ENCODE measurements at places on chromosomes 4 and X.

GRCh38 chrX:140983730-140984129, 18.7 kb upstream of the SPANXB1 start:
- no peaks in the 10 kb centered on the region for H3K4me1 ChIP-seq
- no peaks in the 10 kb centered on the region for H3K36me3 ChIP-seq
- no peaks in the 10 kb centered on the region for H3K27me3 ChIP-seq
- no peak for DNase-seq

DNA sequence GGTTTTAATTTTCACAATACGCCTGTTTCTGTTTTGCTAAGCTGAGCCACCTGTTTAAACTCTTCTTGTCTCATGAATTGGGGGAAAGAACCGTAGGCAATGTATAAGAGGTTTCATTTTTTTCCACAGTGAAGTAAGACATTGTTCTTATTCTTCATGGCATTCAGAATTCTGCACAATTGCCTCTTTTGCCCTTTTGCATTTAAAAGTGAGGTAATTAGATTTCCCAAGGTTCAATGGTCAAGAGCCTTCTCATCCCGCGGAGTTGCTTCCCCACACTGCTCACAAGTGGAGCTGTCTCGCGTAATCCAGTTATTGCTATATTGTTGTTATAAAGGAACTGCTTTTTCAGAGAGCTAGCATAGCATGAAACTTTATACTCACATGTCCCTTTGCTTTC, 90.9 kb upstream of the SPRY1 start:
- no peak for DNase-seq
- no peak overlapping the region for H3K27ac ChIP-seq
- H3K36me3 ChIP-seq: no peaks in the 10 kb centered on the region
- no peaks in the 10 kb centered on the region for H3K27me3 ChIP-seq
- no peaks in the 10 kb centered on the region for H3K4me1 ChIP-seq
- no peak overlapping the region for H3K4me3 ChIP-seq

GRCh38 chr4:106048250-106048971, 153.1 kb downstream of the NPNT start:
- H3K27me3 ChIP-seq: no peaks in the 10 kb centered on the region
- H3K36me3 ChIP-seq: no peaks in the 10 kb centered on the region
- peaks cover 12% of the 10 kb centered on the region for H3K4me1 ChIP-seq
- no peak for DNase-seq
- H3K4me3 ChIP-seq: no peak overlapping the region

- no peak overlapping the region for H3K27ac ChIP-seq
- no peak overlapping the region for H3K4me3 ChIP-seq
- no peaks in the 10 kb centered on the region for H3K36me3 ChIP-seq
- no peaks in the 10 kb centered on the region for H3K4me1 ChIP-seq
These were observed 41.1 kb upstream of the PPARGC1A start for GRCh38 chr4:23930750-23931488.

DNA sequence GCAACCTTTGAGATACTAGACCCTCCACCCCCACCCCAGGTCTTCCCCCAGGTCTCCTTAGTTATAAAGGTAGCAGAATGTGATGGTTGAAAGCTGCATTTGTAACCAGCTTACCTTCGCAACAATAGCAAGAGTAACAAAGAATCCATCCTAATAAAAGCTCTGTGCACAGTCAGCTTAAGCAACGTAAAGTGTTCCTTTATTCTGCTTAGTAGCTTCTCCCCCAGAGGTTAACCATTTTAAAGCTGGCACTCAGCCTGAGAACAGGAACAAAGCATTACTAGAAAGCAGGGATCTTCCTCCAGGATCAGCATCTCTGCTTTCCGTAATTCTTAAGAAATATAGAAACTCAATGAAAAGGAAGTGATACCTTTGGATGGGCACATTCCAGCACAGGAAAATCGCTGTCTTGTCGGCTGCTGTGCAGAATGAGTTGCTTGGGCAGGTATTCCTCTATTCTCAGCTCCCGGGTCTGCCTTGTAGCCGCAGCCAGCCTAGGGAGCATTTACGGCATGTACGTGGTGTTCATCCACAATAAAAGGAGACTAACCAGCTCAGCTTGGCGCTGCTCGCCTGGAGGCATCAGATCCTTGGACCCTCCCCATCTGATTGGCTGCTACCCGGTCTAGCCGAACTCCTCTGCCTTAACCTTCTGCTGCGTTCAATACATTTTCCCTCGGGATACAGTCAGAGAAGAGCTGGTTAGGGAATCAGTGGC, 113.0 kb upstream of the TLR3 start:
- no peak for DNase-seq
- peak overlapping the region; percentile 19 for H3K4me3 ChIP-seq
- no peaks in the 10 kb centered on the region for H3K36me3 ChIP-seq
- H3K4me1 ChIP-seq: no peaks in the 10 kb centered on the region

GRCh38 chr4:30294295-30294694, 425.9 kb upstream of the PCDH7 start:
- no peak overlapping the region for H3K4me3 ChIP-seq
- H3K27ac ChIP-seq: no peak overlapping the region
- H3K36me3 ChIP-seq: no peaks in the 10 kb centered on the region
- no peaks in the 10 kb centered on the region for H3K27me3 ChIP-seq
- DNase-seq: no peak

- H3K36me3 ChIP-seq: no peaks in the 10 kb centered on the region
- no peaks in the 10 kb centered on the region for H3K4me1 ChIP-seq
- no peaks in the 10 kb centered on the region for H3K27me3 ChIP-seq
- no peak overlapping the region for H3K4me3 ChIP-seq
- DNase-seq: no peak
These were observed 310.0 kb upstream of the AADAT start for GRCh38 chr4:170399581-170400293.

- DNase-seq: no peak
- peak overlapping the region; percentile 83 for H3K27ac ChIP-seq
- H3K27me3 ChIP-seq: no peaks in the 10 kb centered on the region
- peaks cover 20% of the 10 kb centered on the region for H3K4me1 ChIP-seq
- H3K36me3 ChIP-seq: peaks cover 38% of the 10 kb centered on the region
- H3K4me3 ChIP-seq: no peak overlapping the region
These were observed 37.9 kb downstream of the ACOX3 start for GRCh38 chr4:8402640-8403039.

DNA sequence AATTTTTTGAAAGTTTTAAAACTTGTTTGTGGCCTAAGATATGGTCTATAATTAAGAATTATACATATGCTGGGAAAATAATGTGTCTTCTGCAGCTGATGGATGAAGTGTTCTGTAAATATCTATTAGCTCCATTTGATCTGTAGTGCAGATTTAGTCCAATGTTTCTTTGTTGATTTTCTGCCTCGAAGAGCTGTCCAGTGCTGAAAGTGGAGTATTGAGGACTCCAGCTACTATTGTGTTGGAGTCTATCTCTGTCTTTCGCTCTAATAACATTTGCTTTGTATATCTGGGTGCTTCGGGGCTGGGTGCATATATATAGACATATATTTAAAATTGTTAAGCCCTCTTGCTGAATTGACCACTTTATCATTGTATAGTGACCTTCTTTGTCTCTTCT, 2127.3 kb downstream of the PCDH7 start:
- H3K4me3 ChIP-seq: no peak overlapping the region
- H3K4me1 ChIP-seq: no peaks in the 10 kb centered on the region
- no peaks in the 10 kb centered on the region for H3K27me3 ChIP-seq
- no peak overlapping the region for H3K27ac ChIP-seq
- H3K36me3 ChIP-seq: no peaks in the 10 kb centered on the region

DNA sequence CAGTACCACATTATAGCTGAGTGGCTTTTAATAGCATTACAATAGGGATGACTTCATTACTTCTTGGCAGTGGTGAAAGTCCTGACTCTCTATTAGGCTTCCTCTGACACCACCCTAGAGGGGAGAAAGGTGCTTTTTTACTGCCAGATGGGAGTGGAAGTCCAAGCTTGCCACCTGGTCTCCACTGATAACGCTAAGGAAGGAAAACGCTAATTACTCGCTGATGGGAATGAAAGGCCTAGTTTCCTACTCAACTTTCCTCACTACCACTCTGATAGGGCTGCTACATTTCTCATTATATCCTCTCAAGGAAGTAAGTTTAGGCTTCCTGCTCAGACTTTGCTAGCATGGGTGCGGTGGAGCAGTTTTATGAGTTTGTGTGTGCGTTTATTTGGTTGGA, 62.3 kb upstream of the PAGE3 start:
- DNase-seq: no peak
- no peaks in the 10 kb centered on the region for H3K4me1 ChIP-seq
- H3K36me3 ChIP-seq: no peaks in the 10 kb centered on the region
- H3K27ac ChIP-seq: peak overlapping the region; percentile 38

DNA sequence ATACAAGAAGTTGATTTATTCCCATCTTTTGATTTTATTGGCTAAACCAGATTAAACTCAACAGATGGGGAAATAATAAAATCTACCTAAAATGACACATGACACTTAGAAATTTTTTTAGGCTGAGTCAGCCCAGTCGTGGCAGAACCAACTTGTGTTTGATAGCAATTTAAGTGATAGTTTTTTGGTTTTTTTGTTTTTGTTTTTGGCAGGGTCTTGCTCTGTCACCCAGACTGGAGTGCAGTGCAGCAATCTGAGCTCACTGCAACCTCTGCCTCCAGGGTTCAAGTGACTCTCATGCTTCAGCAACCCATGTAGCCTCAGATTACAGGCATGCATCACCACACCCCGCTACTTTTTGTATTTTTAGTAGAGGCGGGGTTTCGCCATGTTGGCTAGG, 370.3 kb upstream of the NOCT start:
- no peaks in the 10 kb centered on the region for H3K4me1 ChIP-seq
- H3K27me3 ChIP-seq: no peaks in the 10 kb centered on the region
- no peak overlapping the region for H3K4me3 ChIP-seq
- H3K36me3 ChIP-seq: no peaks in the 10 kb centered on the region
- H3K27ac ChIP-seq: no peak overlapping the region

DNA sequence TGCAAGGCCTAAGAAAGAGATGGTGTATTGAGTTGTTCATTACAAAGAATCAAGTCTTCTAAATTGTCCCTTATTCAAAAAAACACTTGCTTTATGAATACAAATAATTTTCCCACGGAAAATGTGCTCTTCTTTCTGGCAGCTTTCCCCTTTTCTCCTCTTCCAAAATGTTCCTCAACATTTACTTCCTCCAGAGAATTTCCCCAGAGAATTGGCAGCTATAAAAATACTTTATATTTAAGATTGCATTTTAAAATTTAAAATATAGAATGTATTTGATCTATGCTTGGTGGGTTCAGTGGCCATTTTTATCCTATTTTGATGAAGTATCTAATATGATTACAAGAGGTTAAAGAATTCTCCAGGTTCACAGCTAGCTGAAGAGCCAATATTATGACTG, 521.0 kb downstream of the IQCM start:
- DNase-seq: no peak
- peaks cover 20% of the 10 kb centered on the region for H3K4me1 ChIP-seq
- H3K27me3 ChIP-seq: no peaks in the 10 kb centered on the region
- no peak overlapping the region for H3K27ac ChIP-seq
- no peaks in the 10 kb centered on the region for H3K36me3 ChIP-seq

DNA sequence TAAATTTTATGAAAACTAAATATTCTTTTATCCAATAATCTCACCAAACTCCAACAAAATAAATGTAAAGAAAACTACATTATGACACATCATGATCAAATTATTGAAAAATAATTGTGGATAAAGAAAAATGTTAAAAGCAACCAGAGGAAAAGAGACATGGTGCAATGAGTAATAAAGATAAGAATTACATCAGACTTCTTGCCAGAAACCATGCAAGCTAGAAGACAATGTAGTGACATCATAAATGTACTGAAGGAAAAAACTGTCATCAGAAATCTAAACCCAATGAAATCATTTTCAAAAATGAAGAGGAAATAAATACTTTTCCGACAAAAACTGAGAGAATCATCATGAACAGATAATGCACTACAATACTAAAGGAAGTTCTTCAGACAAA, 135.9 kb upstream of the EOLA2 start:
- no peaks in the 10 kb centered on the region for H3K36me3 ChIP-seq
- H3K27me3 ChIP-seq: no peaks in the 10 kb centered on the region
- no peak overlapping the region for H3K4me3 ChIP-seq
- H3K27ac ChIP-seq: no peak overlapping the region
- DNase-seq: no peak

GRCh38 chrX:66638591-66639500, at the start of gene EDA2R:
EDA2R (minus strand) TSS chrX:66639078; CDS start chrX:66616020, 23,058 bp downstream.
- no peaks in the 10 kb centered on the region for H3K4me1 ChIP-seq
- H3K4me3 ChIP-seq: peak within 1 kb of the TSS; percentile 37
- DNase-seq: no peak
- H3K36me3 ChIP-seq: no peaks in the 10 kb centered on the region
- no peaks in the 10 kb centered on the region for H3K27me3 ChIP-seq
- peak within 1 kb of the TSS; percentile 28 for H3K27ac ChIP-seq

- H3K27me3 ChIP-seq: no peaks in the 10 kb centered on the region
- DNase-seq: peak; percentile 56
- no peaks in the 10 kb centered on the region for H3K36me3 ChIP-seq
- H3K4me3 ChIP-seq: no peak overlapping the region
- no peaks in the 10 kb centered on the region for H3K4me1 ChIP-seq
These were observed 47.1 kb downstream of the FAM193A start for GRCh38 chr4:2583517-2583916.

GRCh38 chrX:45515262-45516215, 314.9 kb upstream of the DIPK2B start:
- H3K27ac ChIP-seq: peak overlapping the region; percentile 47
- H3K27me3 ChIP-seq: no peaks in the 10 kb centered on the region

DNA sequence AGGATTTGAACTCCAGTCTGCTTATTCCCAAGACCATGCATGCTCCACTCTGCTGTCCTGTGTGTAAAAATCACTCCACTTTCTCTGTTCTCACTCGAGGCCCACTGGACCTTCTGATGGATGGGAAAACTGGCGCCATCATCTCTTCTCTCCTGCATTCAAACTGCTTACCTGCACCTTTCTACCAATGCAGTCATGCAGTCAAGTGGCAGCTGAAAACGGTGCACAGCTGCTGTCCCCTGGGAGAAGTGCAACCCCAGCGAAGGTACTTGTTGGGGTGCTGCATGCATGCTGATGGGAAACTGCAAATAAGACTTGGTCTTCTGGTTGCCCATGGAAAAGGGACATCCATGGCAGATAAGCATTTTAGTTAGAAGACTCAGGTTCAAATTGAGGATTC, 147.1 kb downstream of the EVC2 start:
- no peak overlapping the region for H3K27ac ChIP-seq
- no peaks in the 10 kb centered on the region for H3K27me3 ChIP-seq
- DNase-seq: no peak
- H3K4me3 ChIP-seq: no peak overlapping the region

- H3K27me3 ChIP-seq: no peaks in the 10 kb centered on the region
- H3K27ac ChIP-seq: no peak overlapping the region
- no peak for DNase-seq
- H3K36me3 ChIP-seq: no peaks in the 10 kb centered on the region
- H3K4me1 ChIP-seq: no peaks in the 10 kb centered on the region
These were observed 2.3 kb downstream of the ATP2B3 start for GRCh38 chrX:153519569-153520286.

- no peak for DNase-seq
- H3K4me1 ChIP-seq: no peaks in the 10 kb centered on the region
- no peak overlapping the region for H3K27ac ChIP-seq
- H3K36me3 ChIP-seq: no peaks in the 10 kb centered on the region
- no peak overlapping the region for H3K4me3 ChIP-seq
- H3K27me3 ChIP-seq: no peaks in the 10 kb centered on the region
These were observed 234.4 kb upstream of the GPC4 start for GRCh38 chrX:133649651-133650050.

GRCh38 chrX:108285356-108285755, 152.9 kb downstream of the COL4A6 start:
- H3K27ac ChIP-seq: no peak overlapping the region
- no peaks in the 10 kb centered on the region for H3K36me3 ChIP-seq
- no peaks in the 10 kb centered on the region for H3K4me1 ChIP-seq
- DNase-seq: no peak
- no peaks in the 10 kb centered on the region for H3K27me3 ChIP-seq

- no peaks in the 10 kb centered on the region for H3K4me1 ChIP-seq
- H3K36me3 ChIP-seq: no peaks in the 10 kb centered on the region
- H3K27me3 ChIP-seq: no peaks in the 10 kb centered on the region
These were observed 64.6 kb upstream of the PAGE1 start for GRCh38 chrX:49760290-49760890.
